ENCODE measurements at places on chromosomes 4 and X.
A peak's percentile ranks its signal among the peaks of the same experiment; 100 is the strongest.

DNA sequence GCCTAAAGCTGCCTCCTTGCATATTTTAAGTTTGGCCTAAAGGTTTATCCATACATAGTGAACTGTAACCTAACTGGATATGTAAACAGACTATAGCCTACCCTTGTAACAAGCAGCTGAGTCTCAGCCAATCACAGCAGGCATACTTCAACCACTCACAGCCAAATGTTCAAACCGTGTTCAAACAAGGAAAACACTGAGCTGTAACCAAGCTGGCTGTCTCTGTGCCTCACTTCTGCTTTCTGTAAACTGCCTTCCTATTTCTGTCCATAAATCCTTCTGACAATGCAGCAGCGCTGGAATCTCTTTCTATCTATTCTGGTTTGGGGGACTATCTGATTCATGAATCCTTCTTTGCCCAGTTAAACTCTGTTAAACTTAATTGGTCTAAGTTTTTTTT is 16.4 kb downstream of the DSPP start:
- no peak for DNase-seq

DNA sequence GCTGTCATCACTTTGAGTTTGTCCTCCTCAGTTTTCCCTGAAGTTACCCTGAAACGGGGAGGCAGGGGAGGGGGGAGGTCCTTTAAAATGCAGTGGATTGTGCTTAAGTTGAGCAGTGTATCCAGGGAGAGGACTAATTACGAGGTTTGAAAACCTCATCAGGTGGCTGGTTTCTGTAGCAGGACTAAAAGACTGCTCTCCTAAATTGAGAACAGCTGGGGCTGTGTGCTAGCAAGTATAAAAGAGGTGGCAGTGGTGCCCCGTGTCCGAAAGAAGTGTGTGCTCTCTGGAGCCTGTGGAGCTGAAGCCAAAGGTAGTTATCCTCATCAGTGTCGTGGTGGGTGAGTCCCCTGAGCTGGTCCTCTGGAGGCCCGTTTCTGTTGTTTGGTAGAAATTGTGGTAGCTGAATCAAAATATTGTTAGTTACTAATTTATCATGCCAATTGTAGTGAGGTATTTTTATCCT is 37.2 kb upstream of the CYP2U1 start:
- no peak for DNase-seq

GRCh38 chr4:182903013-182903412 is 14.2 kb downstream of the DCTD start:
- DNase-seq: no peak

DNA sequence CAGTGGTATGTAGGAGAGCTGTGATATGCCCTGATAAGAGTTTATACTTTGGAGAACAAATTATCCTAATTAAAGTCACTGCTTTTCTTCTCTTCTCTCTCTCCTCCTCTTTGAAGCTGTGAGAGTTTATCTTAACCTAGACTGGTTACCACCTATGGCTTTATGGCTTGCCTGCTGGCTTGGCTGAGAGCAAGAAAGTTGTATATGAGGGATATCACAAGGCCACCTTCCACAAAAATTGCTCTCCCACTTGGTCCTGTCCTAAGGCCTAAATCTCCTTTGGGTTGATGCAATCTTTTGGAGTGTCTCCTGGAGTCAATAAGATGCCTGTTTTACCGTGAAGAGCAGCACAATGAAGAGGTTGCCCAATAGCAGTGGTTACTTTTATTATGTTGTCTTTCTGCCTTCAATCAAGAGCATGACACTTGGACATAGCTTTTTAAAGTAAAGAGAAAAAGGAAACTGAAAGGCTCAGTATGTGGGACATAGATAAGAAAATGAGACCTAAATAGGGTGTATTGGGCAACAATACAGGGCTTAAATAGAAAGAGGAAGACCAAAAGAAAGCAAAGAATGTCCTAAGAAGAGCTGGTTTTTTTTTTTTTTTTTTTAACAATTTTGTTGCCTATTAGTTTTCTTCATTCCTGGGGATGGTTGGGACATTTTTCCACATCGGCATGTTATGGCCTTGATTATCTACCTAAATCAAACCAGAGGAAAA is 9.2 kb downstream of the GUCY1A1 start:
- no peak for DNase-seq

GRCh38 chrX:146921204-146921603 is 106.7 kb upstream of the CXorf51A start:
- DNase-seq: no peak

- DNase-seq: no peak
Observed at GRCh38 chr4:3355266-3355748, 62.5 kb downstream of the RGS12 start.

DNA sequence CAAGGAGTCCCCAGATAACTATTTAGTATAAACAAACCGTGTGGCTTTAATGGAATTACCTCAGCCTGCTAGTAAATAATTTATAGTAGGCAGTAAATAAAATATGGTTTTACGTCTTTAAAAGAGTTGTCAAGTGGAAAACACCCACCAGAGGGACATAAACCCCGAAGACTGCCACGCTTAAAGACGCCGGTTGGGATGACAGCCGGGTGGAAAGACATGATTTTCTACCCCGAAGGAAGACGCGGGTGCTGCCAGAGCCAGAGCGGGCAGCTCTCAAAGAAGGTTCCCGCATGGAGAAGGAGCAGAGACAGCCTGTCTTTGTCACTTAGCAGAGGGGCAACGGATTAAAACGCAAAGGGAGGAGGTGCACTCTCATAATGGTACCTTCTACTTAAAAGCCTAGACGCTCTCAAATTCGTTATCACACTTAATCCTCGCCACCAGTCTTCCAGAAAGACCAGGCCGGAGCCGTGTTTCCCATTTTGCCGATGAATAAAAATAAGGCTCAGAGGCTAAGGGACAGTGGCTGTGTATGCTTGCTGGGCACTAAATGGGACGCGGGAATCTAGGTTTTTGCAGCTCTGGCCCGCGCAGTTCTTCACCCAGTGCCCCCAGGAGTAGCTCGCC is 140.5 kb upstream of the ZIC3 start:
- DNase-seq: no peak

- DNase-seq: no peak
Observed at GRCh38 chrX:16418650-16419049, 231.3 kb upstream of the S100G start.

- DNase-seq: peak; percentile 63
Observed at GRCh38 chrX:79366873-79367749, at the start of gene ITM2A. TSS of gene ITM2A (minus strand) at chrX:79367334. CDS start at chrX:79367215, 119 bp downstream.

DNA sequence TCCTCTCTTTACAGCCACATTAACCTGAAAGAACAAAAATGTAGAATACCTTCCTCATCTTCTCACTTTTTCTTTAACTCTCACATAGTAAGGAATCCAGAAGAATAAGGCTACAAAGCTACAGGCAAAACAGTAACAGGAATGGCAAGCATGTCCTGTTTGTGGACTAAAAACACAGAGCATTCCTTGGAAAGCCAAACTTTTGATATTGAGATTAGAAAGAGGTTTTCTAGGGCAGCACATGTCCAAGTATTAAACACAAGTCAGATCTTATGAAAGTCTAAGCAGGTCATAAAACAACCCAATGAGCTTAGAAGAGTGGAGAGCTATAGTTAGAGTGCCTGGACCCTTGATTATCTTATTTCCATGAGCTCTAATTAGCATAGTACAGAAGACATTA is 58.2 kb upstream of the FAM9C start:
- no peak for DNase-seq

DNA sequence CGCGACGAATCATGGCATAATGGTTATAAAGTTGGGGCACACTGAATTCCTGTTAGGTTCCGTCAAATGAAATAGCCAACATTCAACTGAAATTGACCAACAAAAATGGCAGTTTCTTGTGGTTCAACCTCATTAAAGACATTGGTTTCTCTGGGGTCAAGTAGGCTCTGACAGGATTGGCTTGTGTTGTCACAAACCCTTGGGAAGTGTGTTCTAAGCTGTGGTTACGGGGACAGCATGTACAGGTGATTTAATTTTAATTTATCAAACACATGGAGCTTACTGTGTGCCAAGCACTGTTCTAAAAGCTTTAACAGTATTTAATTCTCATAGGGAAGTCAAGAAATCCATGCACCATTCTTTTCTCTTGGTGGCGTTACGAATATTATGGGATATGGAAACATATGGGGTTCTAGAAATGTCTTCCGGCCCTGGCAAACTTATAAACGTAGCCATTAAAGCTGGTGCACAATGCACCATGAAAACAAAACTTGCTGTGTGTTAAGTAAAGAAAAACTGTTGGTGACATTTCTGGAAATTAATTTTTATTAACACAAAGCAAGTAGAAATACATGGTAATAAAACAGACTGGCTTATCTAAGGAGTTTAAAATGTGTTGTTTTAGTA is 891 bp downstream of the XK start:
- no peak for DNase-seq

DNA sequence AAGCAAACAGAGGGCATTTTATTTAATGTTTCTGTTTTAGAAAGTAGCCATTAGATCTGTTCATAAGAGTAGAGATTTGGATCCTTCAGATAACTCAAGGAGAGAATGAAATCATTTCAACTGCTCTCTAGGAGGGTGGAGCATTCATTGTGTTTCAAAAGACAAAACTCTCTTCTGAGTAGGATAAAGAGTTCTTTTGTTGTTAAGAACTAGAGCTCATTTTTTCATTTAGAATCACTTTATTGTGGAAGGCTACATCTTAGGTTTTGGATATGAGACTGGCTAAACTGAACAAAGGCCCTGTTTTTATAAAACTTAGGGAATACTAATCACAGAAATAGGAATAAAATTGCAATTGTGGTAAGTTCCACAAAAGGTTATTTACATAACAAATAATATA is 193.9 kb upstream of the PCDH10 start:
- DNase-seq: no peak

DNA sequence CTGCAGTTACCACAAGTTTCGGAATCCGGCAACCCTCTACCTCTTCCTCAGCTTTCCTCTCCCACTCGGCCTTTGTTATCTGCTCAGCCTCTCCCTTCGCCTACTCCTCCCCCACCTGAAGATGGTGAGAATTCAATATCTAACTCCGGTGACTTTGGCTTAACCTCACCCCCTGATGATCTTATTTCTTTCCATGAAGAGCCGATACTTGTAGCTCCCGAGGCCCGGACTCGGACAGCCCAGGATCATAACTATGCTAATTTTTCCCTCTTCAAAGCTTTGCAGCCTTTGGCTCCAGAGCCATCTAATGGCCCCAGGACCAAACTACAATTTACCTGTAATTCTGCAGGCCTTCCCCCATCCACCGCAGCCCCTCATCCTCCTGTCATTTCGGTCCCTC is 32.0 kb upstream of the MGST2 start:
- no peak for DNase-seq

- peak; percentile 58 for DNase-seq
Observed at GRCh38 chr4:47837094-47837907, 566 bp downstream of the CORIN start.

GRCh38 chr4:25923745-25924144 is 9.7 kb downstream of the SMIM20 start:
- no peak for DNase-seq

- no peak for DNase-seq
Observed at GRCh38 chr4:154928640-154929257, 147.7 kb downstream of the RBM46 start.

DNA sequence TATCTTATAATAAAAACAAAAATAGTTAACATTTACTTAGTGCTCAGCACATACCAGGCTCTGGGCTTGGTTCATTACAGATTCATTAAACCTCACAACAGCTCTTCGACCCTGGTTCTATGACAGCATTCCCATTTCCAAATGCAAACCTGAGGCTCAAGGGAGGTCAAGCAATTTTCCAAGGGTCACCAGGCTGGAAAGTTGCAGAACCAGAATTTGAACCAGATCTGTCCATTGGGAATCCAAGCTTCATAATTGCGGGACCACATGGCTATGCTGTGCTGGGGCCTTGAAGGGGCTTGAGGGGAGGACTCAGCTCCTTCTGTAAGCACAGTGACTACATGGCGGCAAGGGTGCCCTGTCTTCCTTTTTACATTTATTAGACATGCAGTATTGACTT is 197.3 kb upstream of the LNX1 start:
- DNase-seq: no peak

DNA sequence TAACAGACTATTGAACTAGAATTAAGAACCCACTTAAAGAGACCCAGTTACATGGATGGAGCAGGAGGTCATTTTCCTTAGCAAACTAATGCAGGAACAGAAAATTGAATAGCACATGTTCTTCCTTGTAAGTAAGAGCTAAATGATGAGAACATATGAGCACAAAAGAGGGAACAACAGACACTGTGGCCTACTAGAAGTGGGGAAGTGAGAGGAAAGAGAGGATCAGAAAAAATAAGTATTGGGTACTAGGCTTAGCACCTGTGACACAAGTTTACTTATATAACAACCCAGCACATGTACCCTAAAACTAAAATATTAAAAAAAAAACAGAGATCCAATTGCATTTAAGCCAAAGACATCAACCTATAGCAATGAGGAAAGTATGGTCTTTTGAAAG is 26.2 kb downstream of the ARAP2 start:
- DNase-seq: no peak
